ENCODE measurements at places on chromosomes 4 and X.

DNA sequence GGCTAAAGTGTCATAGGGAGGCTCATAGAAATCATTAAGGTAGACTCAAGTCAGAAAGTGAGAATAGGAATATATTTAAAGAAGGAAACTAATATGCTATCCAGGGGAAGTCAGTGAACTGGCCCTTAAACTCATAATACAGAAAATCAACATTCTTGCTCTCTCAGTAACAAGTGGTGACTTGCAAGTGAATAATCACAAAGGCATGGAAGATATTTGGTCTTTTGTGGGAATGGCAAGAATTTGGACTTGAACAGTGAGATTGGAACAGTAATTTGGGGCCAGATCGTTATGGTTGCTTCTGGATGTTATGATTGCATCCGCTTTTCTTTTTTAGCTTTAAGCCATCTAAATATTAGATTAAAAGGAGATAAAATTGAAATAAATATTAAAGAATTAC lies 103.8 kb downstream of the TBC1D19 start:
- DNase-seq: no peak

- no peak for DNase-seq
These were observed 9.6 kb downstream of the INTS6L start for GRCh38 chrX:135530097-135530496.

- no peak for DNase-seq
These were observed 185.3 kb downstream of the CCNG2 start for GRCh38 chr4:77342170-77342810.

GRCh38 chrX:38206036-38206435 lies 14.6 kb downstream of the SRPX start:
- no peak for DNase-seq

DNA sequence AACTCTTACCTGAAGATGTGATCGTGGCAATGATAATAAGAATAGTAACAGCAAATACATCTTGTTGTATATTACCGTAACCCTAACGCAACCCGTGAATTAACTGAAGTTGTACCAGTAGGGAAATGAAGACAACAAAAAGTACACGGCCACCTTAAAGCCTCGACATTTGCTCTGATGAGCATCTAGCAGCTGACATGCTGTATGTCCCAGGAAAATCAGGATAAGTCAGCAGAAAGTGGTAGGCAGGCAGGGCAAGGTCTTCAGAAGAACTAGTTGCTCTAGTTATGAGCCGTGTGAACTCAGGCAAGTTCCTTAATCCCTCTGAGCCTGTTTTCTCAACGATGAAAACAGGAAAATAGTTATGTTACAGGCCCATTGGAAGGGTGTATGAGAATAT lies 7.7 kb upstream of the ASB5 start:
- DNase-seq: no peak

DNA sequence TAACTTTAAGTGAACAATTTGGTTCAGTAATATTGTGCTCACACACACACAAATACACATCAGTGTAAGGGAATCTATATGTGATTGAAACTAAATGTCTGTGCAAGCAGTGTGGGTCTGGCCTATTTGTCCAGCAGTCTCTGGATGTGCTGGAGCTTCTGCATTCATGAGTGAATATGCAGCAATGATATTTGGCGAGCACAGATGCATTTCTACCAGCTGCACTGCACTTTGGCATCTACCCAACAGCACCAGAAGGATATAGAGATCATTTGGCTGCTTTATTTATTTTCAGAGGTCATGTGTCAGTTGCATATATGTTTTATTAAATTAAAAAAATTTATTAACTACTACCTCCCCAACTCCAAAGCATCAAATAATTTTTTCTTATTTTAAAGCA lies 613.4 kb upstream of the NR3C2 start:
- DNase-seq: no peak

GRCh38 chr4:47194036-47194737 lies 162.8 kb downstream of the GABRB1 start:
- no peak for DNase-seq

- DNase-seq: no peak
These were observed 80.8 kb upstream of the ANK2 start for GRCh38 chr4:112968451-112969159.

- DNase-seq: no peak
These were observed 53.1 kb upstream of the BEND4 start for GRCh38 chr4:42205541-42205940.

- DNase-seq: no peak
These were observed 31.6 kb upstream of the KIT start for GRCh38 chr4:54626113-54626512.

- DNase-seq: no peak
These were observed 32.5 kb downstream of the TSPAN5 start for GRCh38 chr4:98625920-98626319.

DNA sequence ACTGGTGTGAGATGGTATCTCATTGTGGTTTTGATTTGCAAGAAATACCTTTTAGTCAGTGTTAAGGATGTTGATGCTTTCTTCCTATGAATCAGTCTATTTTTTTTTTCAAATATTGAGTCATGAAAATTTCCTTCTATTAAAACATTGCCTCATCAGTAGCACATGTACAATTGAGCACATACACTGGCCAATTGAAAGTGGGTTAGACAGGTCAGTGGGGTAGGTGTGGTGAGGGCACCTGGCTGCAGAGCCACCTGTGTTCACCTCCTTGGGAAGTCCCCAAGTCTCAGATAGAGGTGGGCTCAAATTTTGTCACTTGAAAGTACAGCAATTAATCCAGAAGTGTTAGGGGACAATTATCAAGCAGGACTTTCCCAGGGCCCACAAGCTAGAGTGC lies 243.7 kb downstream of the SPRY1 start:
- DNase-seq: no peak

- DNase-seq: no peak
These were observed at the start of gene SLC9B2 for GRCh38 chr4:103076747-103077347. Gene SLC9B2, minus strand, starts transcription at chr4:103076761. Its CDS starts 9,211 bp downstream, at chr4:103067550.

DNA sequence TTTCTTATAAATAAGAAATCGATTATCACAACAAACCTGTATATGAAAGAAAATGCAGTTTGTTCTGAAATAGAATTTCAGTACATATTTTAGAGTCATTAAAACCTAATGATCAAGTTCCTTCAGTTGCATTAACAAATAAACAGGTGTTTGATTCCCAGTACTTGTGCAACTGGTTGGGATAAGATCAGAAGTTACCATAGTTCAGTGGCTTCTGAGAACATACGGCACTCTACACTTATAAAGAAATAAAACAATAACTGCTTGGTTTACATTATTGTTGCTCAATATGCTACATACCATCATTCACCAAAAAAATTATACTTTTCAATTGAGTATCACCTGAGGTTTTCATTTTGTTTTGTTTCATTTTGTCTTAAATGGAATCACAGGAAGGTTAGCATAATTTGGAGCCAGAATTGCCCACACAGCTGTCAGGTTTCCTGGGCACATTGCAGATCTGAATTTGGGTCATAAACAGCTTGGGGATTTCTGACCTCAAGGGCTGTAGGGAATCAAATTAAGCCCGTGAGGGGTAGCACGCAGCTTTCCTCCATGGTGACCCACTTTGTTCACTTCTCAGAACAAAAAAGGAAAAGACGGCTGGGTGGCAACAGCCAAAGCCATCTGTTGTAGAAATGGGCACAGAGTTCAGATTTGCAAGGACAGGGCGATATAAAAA lies 14.9 kb upstream of the CCNG2 start:
- DNase-seq: no peak

GRCh38 chrX:107465932-107466620 lies 16.6 kb downstream of the FRMPD3 start:
- DNase-seq: no peak

DNA sequence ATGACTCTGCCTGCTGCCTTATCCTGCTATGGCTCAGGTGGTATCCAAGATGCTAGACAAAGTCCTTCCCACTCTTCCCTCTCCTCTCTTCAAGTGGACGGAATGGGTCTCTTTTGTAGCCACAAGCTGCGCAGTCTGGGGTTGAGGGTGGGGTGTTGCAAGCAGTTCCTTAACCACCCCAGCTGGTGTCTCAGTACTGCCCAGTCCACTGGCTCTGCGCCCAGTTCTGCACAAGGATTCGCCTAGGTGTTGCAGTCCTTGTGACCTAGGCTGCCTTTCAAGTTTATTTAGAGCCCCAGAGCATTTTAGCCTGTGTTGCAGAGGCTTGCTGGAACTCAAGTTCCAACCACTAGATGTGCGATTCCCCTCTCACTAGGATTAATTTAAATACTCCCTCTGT lies 120.7 kb downstream of the NEXMIF start:
- no peak for DNase-seq

DNA sequence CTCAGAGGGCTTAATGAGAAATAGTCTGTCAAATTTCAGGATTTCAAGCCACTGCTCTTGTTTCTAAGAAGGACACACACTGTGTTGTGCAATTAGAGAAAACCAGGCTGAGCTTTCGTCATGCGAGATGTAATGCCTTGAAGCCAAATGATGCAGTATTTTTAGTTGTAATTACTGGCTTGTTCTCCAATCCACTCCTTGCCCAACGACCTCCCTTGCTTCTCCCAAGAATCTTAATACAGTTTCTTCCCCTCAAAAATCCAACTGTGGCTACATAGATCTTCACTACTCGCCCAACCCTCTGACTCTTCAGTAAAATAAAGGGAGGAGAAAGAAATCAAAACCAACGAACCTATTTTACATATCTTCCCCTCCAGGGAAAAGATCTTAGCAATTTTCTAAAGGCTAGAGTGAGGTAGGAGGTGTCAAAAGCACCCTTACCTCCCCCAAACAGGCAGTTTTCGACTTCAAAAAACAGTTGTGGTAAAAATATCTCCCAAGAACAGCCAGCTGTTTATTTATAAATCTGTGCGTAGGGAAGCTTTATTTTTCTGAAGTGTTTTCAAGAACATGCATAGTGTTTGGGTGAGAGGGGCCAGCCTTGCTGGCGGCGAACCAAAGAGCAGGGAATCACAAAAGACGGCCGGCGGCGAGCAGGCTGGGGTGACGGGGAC lies 68.7 kb downstream of the MGST2 start:
- DNase-seq: no peak

DNA sequence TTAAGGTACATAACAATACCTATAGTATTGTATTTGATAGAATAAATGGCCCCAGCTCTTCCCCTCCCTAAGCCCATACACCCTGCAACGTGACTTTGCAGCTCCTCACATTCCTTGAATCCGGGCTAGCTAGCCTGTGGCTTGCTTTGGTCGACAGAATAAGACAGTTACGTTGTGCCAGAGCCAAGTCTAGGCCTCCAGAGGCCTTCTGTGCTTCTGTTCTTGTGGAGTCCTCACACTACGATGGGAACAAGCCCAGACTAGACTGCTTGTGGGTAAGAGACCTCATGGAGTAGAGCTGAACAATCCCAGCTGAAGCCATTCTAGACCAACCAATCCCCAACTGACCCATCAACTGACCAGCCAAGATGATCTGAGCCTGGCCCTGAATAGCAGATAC lies 102.4 kb upstream of the PLAC1 start:
- no peak for DNase-seq

GRCh38 chrX:1500701-1501624 lies 36.0 kb downstream of the P2RY8 start:
- DNase-seq: no peak

DNA sequence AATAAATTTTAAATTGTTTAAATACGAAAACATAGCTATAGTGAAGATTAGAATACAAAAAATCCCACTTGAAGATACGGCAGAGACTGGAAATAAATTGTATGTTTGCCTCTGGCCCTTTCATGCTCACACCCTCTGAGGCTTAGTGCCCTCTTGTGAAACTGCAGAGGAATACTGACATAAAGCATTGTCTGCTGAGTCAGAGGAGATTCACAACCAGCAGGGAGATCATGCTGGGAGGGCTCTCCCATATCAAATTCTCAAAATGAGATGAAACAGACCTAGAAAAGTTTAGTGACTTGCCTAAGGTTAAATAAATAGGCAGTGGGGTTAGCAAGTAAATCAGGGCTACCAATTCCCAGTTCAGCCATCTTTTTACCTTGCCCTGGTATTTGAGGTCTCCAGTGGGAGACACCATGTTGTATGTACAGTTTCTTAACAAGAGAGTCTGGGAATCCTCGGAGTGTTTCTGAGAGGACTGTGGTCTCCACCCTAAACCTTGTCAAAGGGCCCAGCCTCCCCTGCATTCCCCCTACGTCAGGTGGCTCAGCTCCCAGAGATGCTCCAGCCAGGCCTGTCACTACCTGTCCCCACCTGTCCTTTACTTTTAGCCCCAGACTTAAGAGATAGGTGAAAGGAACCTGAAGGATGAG lies 581.4 kb upstream of the DIPK2B start:
- no peak for DNase-seq

DNA sequence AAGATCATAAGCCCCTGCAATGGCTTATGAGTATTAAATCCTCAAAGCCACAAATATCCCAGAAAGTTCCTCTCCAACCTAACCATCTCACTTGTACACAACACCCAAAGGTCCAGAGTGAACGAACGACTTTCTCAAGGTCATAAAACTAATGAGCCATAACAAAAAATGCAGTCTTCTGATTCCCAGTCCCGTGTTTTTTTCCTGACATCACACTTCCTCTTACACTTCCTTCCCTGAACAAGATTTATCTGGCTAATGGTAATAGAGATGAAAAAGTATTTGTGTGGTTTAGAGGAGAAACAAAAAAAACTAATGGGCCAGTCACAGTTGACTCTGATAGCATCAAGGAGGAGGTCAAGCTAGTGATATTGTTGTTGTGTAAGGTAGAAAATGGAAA lies 99.5 kb upstream of the KLHL13 start:
- no peak for DNase-seq

DNA sequence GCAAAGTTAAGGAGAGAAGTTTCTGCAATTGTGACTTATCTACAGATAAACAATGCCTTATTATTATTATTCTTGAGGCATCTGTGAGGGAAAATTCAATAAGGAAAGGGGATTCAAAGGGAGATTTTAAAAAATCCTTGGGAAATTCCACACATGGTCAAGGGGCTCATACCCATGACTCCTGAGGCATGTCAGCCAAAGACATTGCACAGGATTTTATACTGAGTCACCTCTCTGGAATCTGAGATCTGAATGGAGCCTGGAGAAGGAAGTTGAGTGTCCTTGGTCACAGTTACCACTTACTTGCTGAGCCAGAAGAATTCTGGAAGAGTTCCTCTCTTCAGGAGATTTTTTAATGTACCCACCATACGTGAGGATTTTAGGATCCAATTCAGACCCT lies 14.4 kb upstream of the CXCL8 start:
- no peak for DNase-seq

GRCh38 chrX:106510713-106511403 lies 100.9 kb upstream of the RADX start:
- no peak for DNase-seq

- no peak for DNase-seq
These were observed 27.7 kb upstream of the TADA2B start for GRCh38 chr4:7015383-7016035.

DNA sequence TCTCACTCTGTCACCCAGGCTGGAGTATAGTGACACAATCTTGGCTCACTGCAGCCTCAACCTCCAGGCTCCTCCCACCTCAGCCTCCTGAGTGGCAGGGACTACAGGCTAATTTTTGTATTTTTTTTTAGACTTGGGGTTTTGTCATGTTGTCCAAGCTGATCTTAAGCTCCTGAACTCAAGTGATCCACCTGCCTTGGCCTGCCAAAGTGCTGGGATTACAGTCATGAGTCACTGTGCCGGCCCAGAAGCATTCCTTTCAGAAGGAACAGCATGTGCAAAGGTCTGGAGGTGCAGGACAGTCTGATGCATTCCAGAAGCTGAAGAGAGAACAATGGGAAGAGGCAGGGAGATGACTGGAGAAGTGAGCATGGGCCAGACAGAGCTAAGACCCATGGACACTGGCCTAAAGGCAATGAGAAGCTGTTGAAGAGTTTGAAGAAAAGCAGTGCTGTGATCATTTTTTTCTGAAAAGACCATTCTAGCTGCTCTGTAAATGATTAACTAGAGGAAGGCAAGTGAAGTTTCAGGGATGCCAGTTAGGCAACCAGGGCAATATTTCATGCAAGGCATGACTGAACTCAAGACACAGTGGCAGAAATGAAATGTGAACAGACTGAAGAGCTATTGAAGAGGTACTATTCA lies 43.2 kb downstream of the MANBA start:
- no peak for DNase-seq
